Left renal pelvis (tissue), 4 donors: ENCODE measurements at places on chromosomes 3 and 15. TPM values are rescaled to one million over a fixed set of nuclear protein-coding genes. Genes with fewer than 3 reads are reported as not detected.

The ECE2 gene
- not detected for polyA plus RNA-seq

The GPX1 gene
- 175 TPM for polyA plus RNA-seq

The DCLK3 gene
- 0.59 TPM for polyA plus RNA-seq

The SCAMP2 gene
- 65.3 TPM for polyA plus RNA-seq

The RETNLB gene
- not detected for polyA plus RNA-seq
